ENCODE measurements at places on chromosomes 16 and 17. TPM values are rescaled to one million over a fixed set of nuclear protein-coding genes. Genes with fewer than 3 reads are reported as not detected.

DNA sequence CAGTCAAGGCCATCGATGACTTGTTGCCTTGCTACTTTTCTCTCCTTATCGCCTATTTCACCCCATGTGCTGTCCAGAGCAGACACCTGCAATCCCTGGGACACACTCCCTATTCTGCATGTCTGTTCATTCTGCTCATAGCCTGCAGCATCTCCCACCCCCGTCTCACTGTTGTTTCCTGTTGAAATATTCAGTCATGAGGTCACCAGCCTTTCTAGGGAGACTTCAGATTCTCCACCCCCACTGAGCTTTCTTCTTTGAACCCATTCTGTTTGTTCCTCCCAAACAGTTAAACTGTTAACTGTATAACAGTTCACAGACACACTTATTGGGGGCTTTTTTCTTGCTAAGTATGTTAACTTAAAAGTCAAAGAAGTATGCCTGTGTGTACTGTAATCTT lies 94.4 kb downstream of the AATF start:
- no peak overlapping the region for H3K4me3 ChIP-seq
- peaks cover 13% of the 10 kb centered on the region for H3K4me1 ChIP-seq
- no peak overlapping the region for H3K27ac ChIP-seq

DNA sequence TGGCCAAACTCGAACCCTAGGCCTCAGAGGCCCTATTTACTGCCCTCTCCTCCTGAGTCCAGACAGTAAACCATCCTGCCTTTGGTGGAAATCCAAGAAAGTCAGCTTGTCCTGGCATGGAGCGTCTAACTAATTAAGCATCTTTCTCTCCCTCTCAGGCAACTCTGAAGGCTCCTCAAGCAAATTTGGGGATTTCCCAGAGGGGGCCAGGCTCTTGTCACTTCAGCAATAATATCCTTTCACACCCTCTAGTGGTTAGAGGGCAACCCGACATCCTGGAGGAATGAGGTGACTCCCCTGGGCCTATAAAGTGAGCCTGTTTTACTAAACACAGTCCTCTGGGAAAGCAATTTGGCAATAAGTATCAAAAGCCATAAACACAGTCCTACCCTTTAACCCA lies 60.4 kb downstream of the NOG start:
- H3K4me3 ChIP-seq = no peak overlapping the region
- no peaks in the 10 kb centered on the region for H3K27me3 ChIP-seq

- no peak for DNase-seq
- H3K4me3 ChIP-seq = no peak overlapping the region
- H3K36me3 ChIP-seq = no peaks in the 10 kb centered on the region
Measured at GRCh38 chr16:13376174-13376573, 474.8 kb downstream of the SHISA9 start.

DNA sequence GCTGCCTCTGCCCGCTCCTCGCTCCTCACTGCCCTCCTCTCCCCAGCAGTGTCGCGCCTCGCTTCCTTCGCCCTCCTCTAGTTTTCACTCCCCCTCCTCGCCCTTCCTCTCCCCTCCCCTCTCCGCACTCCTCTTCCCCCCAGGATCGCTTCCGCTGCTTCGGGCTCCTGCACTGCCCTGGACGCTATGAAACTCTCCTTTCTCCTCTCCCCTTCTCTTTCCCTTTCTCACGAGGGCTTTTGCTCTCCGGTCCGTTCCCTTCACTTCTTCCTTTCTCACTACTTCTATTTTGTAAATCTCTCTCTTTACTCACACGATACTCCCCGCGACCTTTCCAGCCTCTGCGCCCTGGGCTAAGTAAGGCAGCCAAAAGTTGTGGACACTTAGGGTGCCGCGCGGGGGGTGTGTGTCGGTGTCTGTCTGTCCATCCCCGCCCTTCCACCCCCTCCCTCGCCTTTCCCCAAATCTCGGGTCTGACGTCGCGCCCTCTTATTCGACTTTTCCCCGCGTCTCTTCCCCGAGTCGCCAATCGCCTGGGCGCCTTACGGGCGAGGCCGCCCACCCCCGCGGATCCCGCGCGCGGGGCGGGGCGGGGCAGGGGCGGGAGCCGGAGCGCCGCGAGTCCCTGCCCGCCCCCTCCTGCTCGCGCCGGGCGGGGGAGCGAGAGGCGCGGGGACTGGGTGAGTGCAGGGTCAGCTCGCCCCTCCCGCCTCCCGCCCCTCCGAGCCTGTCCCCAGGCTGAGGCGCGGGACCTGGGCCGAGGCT lies at the start of gene IRX3:
IRX3 (minus strand) TSS at position 422 of the 765 bp plus-strand sequence. CDS start 737 bp downstream, outside the sequence.
- peaks cover 5% of the 10 kb centered on the region for H3K27me3 ChIP-seq
- peaks cover 24% of the 10 kb centered on the region for H3K36me3 ChIP-seq
- peak within 1 kb of the TSS; percentile 99 for H3K4me3 ChIP-seq
- H3K4me1 ChIP-seq = peaks cover 9% of the 10 kb centered on the region
- peak within 1 kb of the TSS; percentile 99 for H3K27ac ChIP-seq
- peak; percentile 91 for DNase-seq

FTO gene
- total RNA-seq = 93.8 TPM

PMP22 gene
- total RNA-seq = 22.4 TPM
